Stimulated activated CD4-positive, alpha-beta T cell treated with anti-CD3 and anti-CD28 coated beads, Interleukin-1b, Interleukin-23, amount 100 ng/mL, for 48 hours (primary cell): ENCODE measurements at places on chromosomes 13 and 19.

DNA sequence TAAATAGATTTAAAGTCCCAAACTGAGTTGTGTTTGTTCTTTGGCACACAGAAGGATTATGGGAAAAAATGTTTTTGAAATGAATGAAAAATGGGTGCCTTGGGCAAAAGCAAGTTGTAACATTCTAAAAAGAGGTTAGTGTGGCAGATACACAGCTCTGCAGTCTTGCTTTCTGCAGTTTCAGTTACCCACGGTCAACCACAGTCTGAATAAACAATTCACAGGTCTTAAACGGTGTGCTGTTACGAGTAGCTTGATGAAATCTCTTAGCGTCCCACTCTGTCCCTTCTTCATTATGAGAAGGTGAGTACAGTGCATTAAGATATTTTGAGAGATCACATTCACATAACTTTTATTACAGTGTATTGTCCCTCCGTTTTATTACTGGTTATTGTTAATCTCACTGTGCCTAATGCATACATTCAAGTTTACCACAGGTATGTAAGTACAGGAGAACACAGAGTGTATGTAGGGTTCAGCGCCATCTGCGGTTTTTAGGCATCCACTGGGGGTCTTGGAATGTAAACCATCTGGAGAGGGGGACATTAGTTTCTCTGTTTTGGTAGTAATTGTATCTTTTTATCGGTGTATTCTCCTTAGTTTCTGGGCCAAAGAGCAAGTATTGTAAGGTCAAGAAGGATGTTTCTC lies 8.1 kb downstream of the FARP1 start:
- DNase-seq = no peak

GRCh38 chr13:19604306-19604705 lies 29.2 kb upstream of the MPHOSPH8 start:
- no peak for DNase-seq

DNA sequence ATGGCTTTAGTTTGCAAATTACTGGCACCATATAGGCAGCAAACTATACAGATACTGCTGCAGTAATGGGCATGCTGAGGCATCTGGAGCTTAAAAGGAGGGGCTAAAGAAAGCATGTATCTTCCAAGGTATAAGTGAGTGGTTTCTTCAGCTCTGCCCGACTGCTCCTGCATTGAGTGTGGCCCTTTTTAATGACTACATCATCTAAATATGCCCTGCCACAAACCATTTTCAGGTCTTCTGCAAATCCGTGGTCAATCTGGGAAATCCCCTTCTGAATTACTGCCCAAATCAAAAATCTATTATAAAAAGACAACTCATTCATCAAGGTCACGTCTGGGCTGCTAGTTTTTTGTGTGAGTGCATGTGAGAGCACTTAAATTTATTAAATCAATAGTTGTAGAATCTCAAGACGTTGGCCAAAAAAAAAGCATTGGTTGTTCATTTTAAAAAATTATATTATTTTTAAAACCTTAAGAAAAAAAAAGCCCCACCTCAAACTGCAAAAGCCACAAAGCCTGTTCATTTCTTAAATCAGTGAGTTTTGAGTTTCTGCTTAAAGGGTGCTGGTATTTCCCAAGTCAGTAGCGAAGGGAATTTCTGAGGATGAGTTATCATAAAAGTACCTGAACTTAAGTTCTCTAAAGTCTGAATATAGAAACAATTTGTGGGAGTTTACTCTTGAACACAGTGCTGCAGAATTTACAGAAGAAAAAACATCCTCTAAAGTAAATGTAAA lies 16.3 kb downstream of the LCP1 start:
- DNase-seq = peak; percentile 65

DNA sequence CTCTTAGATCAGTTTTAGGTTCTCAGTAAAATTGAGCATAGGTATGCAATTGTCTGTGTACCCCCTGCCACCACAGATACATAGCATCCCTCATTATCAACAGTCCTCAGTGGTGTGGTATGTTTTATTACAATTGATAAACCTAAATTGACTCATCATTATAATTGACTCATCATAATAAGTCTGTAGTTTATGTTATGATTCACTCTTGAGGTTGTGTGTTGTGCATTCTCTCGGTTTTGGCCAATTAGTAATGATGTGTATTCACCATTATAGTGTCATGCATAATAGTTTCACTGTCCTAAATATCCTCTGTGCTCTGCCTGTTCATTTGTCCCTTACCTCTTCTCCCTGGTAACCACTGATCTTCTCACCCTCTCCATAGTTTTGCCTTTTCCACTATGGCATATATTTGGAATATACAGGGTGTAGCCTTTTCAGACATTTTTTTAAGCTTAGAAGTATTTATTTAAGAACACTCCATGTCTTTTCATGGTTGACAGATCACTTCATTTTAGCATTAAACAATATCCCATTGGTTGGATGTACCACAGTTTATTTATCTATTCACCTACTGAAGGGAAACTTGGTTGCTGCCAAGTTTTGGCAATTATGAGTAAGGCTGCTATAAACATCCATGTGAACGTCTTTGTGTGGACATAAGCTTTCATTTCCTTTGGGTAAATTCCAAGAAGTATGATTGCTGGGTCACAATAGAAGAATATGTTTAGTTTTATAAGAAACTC lies 1620.6 kb upstream of the MIR17HG start:
- DNase-seq = no peak

DNA sequence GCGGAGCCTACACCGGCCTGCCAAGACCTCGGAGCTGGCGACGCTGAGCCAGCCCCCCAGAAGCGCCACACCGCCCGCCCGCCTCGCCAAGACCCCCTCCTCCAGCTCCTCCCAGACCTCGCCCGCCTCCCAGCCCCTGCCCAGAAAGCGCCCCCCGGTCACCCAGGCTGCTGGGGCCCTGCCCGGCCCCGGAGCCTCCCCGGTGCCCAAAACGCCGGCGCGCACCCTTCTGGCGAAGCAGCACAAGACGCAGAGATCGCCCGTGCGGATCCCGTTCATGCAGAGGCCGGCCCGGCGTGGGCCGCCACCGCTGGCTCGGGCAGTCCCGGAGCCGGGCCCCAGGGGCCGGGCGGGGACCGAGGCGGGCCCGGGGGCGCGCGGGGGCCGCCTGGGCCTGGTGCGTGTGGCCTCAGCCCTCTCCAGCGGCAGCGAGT lies 10.2 kb downstream of the C19orf25 start:
- DNase-seq = no peak

DNA sequence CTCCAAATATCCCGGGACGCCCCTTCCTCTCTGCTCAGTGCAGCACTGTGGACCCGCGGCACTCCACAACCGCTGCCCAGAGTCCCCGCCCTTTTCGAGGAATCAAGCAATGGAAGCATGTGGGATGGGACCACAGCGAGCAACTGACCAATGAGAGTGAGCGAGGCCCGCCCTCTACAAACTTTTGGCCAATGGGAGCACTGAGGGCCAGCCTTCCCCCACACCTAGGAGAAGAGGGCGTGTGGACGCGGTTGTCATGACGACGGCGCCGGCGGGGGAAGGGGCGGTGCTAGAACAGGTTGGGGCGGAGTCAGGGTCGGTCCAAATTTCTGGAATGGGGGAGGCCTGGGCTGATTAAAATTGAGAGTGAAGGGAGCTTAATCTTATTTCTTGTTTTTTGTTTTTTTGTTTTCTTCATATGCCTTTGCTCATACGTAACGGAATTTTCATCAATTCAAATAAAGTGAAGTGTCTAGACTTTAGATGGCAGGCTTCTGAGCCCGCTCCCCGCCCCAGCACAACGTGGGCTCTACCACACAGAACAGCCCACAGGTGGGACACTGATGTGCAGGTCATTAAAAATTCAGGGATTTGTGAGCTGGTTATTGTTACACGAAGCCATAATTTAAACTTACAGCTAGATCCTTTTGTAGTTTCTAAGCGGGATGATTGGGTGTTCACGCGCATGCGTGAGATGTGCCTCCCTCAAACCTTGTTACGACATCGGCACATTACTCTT lies at the start of gene DNAAF3:
Gene DNAAF3 (minus strand): TSS at position 84 of the 739 bp plus-strand sequence. CDS start 200 bp downstream, outside the sequence.
- peak; percentile 92 for DNase-seq

- no peak for DNase-seq
Observed at GRCh38 chr13:21328201-21328600, 130.9 kb downstream of the ZDHHC20 start.

GRCh38 chr13:42420304-42420703 lies 148.4 kb downstream of the AKAP11 start:
- peak; percentile 68 for DNase-seq

DNA sequence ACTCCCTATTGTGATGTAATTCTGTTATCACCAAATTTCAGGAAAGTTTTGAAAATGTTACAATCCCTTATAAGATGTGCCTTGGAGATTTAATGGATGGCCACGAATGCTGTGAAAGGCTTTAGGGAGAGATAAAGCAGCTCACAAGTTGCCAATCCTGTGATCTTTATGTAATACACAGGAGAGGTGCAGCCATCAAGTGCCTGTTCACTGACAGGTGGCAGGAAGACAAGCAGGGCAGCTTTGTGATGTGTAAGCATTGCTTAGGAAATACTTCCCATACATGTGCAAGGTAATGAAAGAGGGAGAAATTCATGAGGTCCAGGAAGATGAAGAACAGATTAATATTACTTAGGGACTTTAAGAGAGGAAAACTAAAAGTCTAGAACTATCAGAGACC lies 628.8 kb downstream of the SLITRK6 start:
- DNase-seq = no peak

DNA sequence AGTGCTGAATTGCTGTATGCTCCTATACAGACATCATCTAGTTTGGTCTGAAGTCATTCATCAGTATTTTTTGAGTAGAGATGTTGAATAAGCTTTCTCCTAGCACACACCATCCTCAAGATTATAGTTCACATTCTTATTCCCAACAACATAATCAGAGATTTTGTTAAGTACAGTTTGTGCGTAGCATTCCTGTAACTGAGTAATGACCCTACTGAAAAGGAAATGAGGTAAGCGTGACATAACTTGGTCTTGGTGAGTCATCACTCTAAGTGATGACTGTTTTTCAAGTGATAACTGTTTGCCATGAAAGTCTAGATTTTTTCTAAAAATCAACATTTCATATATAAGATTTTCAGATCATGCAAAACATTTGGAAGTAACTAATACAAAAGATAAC lies 18.5 kb upstream of the FAM216B start:
- no peak for DNase-seq

DNA sequence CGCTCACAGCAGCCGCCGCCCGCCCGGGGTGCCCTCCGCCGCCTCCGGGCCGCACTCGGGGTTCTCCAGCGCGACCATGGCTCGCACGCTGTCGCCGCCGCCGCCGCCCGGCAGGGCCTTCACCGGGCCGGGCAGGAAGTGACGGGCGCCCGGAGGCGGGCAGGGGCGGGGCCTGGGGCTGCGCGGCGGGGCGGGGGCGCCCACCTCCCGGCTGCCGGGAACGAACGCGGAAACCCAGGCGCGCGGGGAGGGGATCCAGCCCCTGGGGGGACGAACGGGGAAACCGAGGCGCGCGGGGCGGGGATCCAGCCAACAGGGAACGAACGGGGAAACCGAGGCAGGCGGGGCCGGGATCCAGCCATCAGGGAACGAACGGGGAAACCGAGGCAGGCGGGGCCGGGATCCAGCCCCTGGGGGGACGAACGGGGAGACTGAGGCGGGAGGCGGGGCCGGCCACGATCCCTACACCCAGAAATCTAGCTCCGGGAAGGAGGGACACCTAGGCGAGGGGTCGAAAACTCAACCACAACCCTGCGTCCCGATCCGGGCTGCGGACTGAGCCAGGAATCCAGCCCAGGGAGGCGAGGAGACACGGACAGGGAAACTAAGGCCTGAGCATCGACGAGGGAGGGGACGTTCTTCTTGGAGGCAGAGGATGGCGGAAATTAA lies at the start of gene R3HDM4:
Gene R3HDM4 (minus strand): TSS at position 140 of the 669 bp plus-strand sequence. CDS start 62 bp downstream, at position 78.
- DNase-seq = peak; percentile 78

DNA sequence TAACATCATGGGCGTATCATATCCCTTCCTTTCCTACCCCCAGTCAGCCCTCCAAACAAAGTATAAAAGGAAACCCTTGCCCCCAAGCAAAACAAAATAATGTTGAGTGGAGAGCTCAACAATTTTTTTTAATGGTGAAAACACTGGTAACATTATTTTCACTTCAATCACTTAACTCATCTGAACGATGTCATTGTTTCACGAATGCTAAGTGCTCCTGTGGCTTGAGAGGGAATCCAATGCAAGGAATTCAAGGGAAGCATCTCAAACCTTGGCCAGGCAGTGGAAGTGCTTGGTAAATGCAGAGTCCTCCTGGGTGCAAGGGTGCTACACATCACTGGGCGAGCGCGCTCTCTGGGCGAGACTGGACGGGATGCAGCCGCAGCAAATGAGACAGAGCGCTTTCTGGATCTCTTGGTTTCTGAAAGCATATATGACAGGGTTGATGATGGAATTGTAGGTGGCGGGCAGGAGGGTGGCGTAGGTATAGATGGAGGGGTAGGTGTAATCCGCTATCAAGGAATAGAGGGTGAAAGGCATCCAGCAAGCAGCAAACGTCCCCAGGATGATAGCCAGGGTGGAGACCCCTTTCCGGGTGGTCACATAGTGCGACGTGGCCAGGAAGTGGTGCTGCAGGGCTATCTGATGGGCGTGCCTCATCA lies 2.0 kb downstream of the GPR12 start:
- DNase-seq = no peak

GRCh38 chr19:7831452-7831851 lies 1.4 kb downstream of the EVI5L start:
- no peak for DNase-seq

- DNase-seq = no peak
Observed at GRCh38 chr13:98374750-98375149, 197.7 kb upstream of the RNF113B start.

- no peak for DNase-seq
Observed at GRCh38 chr13:29260684-29261083, 334.8 kb downstream of the SLC7A1 start.

DNA sequence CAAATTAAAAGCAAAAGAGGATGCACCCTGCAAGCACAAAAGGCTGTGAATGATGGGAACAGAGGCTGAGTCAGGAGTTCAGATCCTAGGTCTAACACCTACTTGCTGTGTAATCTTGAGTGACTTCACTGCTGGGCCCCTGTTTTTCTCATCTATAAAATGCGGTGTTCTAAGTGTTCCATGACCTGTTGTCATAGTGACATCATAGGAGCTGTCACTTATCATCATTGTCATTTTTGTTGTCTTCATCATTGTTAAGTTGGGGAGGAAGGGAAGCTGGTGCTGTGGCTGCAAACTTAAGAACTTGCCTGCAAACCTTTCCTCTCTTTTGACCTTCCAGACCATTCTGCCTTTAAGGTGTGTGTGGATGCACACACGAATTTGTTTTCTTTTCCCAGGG lies 20.6 kb downstream of the ACSBG2 start:
- DNase-seq = no peak

DNA sequence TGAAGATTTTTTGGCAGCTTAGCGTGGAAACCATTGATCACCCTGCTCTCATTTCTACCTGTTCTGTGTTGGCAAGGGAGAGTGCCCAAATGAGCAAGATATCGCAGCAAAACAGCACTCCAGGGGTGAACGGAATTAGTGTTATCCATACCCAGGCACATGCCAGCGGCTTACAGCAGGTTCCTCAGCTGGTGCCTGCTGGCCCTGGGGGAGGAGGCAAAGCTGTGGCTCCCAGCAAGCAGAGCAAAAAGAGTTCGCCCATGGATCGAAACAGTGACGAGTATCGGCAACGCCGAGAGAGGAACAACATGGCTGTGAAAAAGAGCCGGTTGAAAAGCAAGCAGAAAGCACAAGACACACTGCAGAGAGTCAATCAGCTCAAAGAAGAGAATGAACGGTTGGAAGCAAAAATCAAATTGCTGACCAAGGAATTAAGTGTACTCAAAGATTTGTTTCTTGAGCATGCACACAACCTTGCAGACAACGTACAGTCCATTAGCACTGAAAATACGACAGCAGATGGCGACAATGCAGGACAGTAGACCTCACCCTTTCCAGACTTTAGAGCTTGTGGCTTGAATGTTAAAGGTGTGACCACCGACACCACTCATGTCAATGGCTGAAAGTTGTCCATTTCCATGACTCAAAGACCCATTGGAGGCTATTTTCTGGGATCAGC lies 5.8 kb downstream of the CEBPG start:
- DNase-seq = no peak

- no peak for DNase-seq
Observed at GRCh38 chr13:108932196-108932595, 302.8 kb downstream of the MYO16 start.
